ENCODE measurements at places on chromosomes 16 and 17. TPM values are rescaled to one million over a fixed set of nuclear protein-coding genes. Genes with fewer than 3 reads are reported as not detected.

DNA sequence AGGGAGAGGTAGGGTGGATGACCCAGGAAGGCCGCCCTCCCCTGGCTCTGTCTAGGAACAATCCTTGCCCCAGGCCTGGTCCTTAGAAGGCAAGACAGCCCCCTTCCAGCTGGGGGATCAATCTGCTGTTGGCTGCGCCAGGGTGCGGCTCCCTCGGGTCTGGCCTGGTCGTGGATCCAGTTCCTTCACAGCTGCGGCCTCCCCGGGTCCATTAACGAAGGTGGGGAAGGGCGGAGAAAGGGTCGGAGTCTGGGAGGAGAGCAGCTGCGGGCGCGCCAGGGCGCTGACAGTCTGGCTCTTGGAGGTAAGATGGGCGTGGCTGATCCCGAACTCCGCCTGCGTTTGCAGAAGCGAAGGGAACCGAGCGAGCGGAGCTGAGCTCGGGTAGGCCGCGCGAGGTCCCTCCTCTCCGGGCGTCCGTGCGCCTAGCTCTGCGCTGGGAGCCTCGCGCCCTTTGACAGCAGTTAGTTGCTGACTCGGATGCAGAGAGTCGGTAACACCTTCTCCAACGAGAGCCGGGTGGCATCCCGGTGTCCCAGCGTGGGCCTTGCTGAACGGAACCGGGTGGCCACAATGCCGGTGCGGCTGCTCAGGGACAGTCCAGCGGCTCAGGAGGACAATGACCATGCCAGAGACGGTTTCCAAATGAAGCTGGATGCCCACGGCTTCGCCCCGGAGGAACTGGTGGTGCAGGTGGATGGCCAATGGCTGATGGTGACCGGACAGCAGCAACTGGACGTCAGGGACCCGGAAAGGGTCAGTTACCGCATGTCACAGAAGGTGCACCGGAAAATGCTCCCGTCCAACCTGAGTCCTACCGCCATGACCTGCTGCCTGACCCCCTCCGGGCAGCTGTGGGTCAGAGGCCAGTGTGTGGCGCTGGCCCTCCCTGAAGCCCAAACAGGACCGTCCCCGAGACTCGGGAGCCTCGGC lies at the start of gene HSPB9:
Gene HSPB9 (plus strand): TSS at position 434 of the 933 bp plus-strand sequence. CDS start 47 bp downstream, at position 481.
- no peak for DNase-seq

Gene MPV17L
- 5.8 TPM for total RNA-seq

GRCh38 chr16:89363621-89364393 lies 126.6 kb downstream of the ANKRD11 start:
- no peak for DNase-seq

- no peak for DNase-seq
These were observed 5.7 kb upstream of the TVP23A start for GRCh38 chr16:10824111-10824893.

Gene TAF1C
- total RNA-seq = 24.4 TPM

Gene FZD2
- total RNA-seq = 9.8 TPM

Gene SPNS2
- total RNA-seq = 7.5 TPM
